ENCODE measurements at places on chromosomes 6 and 20.

- DNase-seq = no peak
Observed at GRCh38 chr6:5305968-5306626, 44.8 kb downstream of the FARS2 start.

DNA sequence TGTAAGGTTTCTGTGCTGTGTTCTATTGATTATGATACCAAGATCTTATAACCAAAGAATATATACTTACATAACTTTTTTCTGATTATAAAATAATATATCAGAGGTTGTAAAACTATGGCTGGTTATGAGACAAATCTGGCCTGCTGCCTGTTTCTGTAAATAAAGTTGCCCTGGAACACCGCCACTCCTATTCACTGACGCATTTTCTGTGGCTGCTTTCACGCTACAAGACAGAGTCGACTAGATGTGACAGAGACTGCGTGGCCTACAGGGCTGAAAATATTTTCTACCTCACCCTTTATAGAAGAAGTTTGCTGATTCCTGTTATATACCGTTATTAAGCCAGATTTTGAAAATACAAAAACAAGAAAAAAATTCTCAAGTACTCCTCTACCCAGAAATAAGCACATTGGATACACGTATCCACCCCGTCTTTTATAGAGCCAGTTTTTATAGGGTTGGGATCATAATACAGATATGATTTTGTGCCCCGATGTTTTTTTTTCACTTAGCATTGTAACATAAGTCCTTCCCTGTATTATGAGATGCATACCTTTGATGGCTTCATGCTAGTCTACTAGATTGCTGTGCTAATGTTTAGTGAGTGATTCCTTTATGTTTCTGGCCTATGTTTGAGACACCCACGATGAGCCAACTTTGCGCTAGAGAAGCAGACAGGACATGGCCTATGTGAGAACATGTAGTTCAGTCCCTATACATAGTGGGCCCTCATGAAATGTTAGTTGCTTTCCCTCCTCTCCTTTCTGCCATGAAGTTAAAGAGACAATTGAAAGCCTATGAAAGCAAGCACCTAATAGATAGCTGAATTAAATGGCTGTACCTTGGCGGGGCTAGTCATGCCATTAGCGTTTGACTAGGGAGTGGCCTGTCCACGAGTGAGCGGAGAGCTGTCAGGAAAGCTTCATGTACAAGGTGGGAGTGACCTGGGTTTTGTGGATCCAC, 98.1 kb upstream of the KCNK16 start:
- DNase-seq = no peak

- DNase-seq = no peak
Observed at GRCh38 chr6:165744555-165745228, 81.7 kb upstream of the PDE10A start.

DNA sequence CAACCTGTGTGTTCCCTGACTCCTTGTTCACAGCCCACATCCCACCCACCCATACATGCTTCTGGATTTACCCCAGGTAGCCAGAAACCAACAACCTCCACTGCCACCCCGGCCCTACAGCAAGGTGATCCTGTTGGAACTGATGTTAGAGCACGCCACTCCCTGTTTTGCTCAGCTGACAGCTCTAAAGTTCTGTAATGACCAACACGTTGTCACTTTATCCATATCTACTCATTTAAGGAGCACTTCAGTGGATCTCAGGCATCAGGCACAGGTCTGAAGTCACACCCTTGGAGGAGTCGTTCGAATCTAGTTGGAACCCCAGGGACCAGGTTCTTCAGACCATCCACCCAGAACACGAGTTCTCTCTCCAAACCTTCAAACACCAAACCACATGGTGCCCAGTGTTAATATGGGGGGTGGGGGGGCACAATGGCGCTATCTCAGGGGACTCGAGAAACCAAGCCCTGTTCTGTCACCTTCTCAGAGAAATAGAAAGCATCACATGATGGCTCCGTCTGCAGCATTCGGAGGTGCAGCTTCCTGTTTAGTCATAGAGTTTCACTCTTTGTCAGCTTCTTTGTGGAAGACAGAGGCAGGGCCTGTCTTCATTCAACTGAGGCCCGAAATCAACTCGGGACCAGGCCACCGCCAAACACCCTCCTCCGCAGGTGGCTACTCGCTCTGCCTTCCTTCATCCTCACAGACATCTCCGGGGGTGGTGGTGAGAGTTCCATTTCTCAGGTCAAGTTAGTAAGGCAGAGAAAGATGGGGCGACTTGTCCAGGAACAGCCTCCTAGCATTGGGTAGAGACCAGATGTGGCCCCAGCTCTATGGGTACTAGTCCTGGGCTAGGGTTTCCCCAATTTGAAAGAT, 142.2 kb downstream of the NFATC2 start:
- DNase-seq = no peak

GRCh38 chr6:160795721-160796120, 93.7 kb downstream of the PLG start:
- no peak for DNase-seq

- no peak for DNase-seq
Observed at GRCh38 chr6:84556541-84557335, 207.7 kb downstream of the TBX18 start.

GRCh38 chr6:15929685-15930084, 199.2 kb upstream of the MYLIP start:
- DNase-seq = no peak

DNA sequence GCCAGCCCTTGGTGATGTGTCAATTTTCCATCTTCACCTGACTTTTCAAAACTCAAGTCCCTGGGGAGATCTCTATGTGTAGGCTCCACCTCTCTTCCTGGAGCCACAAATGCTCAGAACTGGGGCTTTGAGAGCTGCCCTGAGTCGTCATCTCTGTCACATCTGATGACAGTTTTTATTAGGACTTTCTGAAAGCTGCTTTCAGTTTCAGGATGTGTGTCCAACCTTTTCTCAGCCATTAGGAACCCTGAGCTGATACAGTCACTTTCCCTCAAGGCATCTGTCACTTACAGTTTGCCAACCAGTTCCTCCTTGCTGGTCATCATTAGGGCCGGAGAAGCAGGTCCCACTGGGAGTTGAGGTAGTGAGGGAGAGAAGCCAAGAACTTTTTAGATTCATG, 365.9 kb upstream of the CHD6 start:
- no peak for DNase-seq

DNA sequence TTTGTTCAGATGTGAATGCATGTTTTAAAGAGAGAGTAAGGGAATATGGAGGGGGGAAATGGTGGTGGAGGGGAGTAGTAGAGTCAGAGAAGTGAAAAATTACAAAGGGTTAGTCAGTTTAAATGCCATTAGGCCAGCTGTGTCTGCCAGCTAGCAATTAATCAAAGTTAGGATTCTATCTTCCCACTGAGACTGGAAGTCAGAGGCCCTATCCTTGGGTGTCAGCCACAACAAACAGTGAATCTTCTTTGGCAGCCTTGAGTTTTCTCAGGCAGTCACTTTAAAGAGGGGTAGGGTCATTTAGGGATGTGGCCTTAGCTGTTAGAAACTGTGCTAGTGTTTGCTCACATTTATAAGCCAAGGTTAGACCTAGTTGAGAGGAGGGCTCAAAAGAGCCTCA, 120.5 kb upstream of the BTBD3 start:
- no peak for DNase-seq

DNA sequence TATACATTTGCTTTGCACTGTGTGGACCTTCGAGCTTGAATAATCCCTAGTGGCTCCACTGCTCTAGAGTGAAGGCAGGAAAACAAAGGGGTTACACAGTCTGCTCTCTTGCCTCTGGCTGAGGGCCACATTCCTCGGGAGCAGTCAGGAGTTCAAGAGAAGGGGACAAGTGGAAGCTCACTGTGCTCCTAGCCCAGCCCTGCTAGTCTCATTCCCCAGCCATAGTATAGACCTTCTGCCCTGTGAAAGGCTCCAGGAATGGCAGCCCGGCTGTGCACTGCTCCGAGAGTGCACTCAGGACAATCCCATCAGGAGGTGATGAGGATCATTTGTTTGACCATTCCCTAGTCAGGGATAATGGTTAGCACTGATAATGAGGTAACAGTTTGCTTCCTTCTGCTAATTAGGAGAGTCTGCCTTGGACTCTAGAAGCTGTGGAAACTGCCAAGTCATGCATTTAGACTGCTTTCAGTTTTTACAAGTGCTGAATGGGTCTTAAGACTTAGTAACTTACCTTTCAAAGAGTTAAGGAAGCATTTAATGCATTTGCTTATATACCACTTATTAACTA, 8.5 kb downstream of the IYD start:
- DNase-seq = no peak

DNA sequence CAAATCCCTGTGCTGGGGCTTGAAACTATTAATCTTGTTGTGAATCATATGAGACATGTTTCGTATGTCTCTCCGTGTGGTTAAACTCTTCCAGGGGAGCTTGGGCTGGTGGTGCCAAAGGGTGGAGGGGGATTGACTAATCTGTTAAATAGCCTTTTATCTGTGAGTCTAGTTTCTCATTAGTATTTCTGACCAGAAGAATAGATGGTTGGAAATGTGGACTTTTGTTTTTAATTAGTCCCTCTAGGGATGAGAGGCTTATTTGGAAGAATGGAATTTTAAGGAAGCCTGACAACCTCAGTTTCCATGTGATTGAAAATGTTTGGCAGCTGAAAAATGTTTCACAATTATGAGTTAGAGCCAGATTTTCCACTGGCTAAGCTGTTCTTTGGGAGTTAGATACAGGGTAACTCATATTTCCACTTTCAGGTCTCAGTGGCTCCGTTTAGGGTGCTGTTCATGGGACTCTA, 117.3 kb downstream of the BCKDHB start:
- DNase-seq = no peak

DNA sequence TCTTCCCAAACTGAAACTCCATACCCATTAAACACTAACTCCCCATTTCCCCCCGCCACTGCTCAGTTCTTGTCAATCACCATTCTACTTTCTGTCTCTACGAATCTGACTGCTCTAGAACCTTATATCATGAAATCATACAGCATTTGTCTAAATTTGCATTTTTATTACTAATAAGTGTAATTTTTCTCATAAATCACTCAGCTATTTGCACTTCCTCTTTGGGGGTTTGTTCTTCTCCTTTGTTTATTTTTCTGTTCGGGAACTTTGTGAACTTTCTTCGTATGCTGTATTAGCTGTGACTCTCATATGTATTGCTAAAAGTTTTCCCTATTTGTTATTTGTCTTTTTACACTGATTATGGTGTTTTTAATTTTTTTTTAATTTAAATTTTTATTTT, 152.2 kb downstream of the SLC16A10 start:
- DNase-seq = no peak

GRCh38 chr6:53869964-53870363, 75.2 kb downstream of the LRRC1 start:
- DNase-seq = no peak

DNA sequence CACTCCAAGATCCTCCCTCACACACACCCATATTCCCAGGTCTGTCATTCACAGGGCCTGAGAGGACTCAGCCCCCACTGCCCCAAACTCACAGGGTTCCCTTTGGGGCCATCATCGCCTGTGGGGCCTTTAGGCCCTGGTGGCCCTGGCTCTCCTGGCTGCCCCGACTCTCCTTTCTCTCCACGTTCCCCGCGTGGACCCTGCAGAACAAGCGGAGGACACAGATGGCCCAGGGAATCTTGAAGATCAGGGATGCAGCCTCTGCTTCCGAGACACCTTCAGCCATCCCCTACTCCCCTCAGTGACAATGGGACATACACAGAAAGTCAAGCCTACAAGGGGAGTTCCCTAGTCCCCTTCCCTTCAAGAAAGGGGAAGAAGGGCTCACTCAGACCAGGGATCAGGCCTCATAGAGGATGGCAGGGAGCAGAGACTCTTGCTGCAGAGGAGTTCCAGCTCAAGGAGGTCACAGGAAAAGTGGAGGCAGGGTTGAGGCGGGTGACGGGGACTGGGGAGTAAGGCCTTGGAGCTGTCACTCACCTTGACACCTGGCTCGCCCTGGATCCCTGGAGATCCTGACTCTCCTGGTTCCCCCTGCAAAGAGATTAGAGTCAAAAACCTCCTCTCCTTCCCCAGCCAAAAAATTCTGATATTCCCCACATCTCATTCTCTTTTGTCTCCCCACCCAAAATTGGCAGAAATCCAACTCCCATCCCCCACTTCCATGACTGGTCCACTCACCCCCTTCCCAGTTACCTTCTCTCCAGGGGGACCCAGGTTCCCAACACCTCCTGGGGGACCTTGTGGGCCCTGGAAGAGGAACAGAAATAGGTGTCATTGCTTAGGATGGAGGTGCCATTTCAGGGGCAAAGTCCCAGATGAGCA, 22.7 kb downstream of the COL11A2 start:
- DNase-seq = no peak
